ENCODE measurements at places on chromosomes 11 and 22.

DNA sequence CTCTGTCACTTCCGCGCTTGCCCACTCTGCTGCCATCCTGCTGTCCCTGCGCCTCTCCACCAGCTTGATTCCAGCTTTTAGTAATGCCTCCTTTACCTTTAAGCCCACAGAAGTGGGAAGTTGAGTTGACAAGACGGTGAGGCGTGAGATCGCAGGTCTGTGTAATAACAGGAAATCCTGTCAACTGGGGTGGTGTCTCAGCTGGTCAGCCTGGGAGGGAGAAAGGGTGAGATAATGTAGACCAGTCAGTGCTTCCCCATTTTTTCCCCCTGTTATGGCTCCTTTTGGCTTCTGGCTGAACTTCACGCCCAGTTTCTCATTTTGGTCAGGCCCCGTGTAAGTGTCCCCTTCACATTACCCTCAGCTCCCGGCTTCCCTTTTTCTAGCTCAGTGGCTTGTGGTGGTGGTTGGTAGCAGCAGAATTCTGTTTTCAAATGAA lies 98.9 kb downstream of the TRAF6 start:
- no peak for DNase-seq

DNA sequence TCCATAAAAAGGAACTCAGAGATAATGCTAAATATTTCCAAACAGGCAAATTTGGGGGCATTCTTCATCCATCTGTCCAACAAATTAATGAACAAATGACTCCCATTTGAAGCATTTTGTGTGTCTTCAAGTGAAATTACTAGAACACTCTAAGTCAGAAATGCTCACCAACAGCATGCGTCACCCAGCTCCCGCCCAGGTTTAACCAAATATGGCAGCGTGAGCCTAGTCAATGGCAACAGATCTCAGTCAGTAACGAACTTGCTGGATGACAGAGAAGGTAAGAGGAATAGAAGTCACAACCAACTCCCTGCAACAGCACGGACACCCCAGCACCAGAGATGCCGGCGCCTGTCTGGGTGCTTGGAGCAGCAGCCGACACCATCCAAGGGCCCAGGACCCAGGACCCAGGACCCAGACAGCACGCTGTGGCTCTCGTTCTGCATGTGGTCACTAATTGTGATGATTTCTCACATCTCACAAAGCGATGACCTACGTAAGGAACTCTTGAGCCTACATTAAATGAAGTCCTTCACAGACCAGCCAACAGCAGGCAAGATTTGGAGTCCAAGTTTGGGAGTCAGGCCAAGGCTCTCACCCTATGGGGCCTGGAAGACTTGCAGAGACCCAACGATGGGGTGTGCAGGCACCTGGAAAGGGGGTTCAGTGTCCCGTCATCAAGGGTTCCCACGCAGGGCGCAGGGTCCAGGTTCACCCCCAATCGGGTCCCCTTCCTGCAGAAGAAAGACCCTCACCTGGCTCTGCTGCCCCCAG lies 556.9 kb downstream of the BRD1 start:
- DNase-seq = no peak

- DNase-seq = no peak
Observed at GRCh38 chr11:36282926-36283325, 6.3 kb downstream of the COMMD9 start.

DNA sequence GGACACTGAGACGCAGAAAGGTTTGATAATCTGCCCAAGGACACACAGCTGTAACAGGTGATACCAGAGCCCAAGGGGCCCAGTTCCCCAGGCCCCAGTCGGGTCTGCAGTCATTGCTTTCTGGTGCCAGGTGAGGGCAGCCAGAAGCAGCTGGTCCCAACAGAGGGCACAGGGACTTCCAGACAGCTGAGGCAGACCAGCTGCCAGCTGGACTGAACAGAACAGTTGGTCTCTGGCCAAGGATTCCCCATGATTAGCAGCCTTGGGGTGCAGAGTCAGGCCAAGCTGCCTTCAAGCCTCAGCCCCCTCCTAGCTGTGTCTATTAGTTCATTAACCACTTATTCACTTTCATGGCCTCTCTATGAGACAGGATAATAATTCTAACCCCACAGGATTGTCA lies 105.6 kb downstream of the RRAS2 start:
- DNase-seq = peak; percentile 64

DNA sequence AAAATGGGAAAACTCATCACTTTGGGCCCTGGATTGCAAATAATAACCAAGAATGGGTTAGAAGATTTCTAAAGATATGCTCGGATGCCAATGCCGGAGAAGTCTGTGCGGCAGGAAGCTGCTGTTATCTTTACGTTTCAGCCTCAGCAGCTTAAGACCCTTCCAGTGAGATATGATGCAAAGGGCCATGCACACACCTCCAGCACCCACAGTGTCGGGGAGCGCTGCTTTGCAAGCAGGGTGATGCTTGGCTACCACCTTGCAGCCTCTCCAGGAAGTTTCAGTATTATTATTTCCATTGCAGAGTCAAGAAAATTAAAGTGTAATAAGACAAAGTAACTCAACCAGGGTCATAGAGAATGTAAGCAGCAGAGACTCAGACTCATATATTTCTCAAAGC lies 37.3 kb downstream of the LARGE1 start:
- no peak for DNase-seq

DNA sequence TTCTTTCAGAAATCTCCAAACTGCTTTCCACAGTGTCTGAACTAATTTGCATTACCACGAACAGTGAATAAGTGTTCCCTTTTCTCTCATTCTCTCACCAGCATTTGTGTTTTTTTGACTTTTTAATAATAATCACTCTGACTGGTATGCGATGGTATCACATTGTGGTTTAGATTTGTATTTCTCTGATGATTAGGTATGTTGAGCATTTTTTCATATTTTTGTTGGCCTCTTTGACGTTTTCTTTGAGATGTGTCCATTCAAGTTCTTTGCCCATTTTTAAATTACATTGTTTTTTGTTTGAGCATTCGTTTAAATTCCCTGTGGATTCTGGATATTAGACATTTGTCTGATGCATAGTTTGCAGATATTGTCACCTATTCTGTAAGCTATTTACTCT lies 1639.6 kb upstream of the TENM4 start:
- DNase-seq = no peak

DNA sequence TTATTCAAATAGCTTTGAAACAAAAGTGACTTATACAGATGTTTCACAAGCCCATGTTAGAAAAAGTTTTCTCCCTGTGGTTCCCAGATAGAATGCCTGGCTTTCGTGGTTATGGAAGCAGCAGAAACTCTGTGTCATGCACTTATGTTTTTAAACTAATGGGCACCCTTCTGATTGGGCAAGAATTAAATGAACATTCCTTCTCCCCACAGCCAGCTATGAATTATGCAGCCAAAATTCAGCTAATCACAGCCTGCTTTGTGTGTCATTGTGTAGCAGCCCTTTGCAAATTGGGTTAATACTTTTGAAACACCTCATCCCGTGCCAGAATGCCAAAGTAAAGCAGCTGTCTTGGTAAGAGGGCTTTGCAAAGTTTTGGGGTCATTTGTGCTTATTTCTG lies 46.9 kb downstream of the PANX1 start:
- peak; percentile 87 for DNase-seq
